ENCODE measurements at places on chromosomes 7 and 10. TPM values are rescaled to one million over a fixed set of nuclear protein-coding genes. Genes with fewer than 3 reads are reported as not detected.
A peak's percentile ranks its signal among the peaks of the same experiment; 100 is the strongest.

The MSANTD7 gene
- total RNA-seq, result 14.0 TPM

- H3K27ac ChIP-seq, result no peak overlapping the region
- no peak overlapping the region for H3K4me3 ChIP-seq
- H3K36me3 ChIP-seq, result no peaks in the 10 kb centered on the region
- no peaks in the 10 kb centered on the region for H3K27me3 ChIP-seq
Observed at GRCh38 chr7:114901771-114902170, 20.1 kb upstream of the MDFIC start.

- no peaks in the 10 kb centered on the region for H3K36me3 ChIP-seq
- H3K4me1 ChIP-seq, result no peaks in the 10 kb centered on the region
- H3K27me3 ChIP-seq, result no peaks in the 10 kb centered on the region
- H3K4me3 ChIP-seq, result no peak overlapping the region
- DNase-seq, result no peak
- no peak overlapping the region for H3K27ac ChIP-seq
Observed at GRCh38 chr7:11935905-11936304, 103.9 kb upstream of the THSD7A start.

The EPO gene
- not detected for total RNA-seq

DNA sequence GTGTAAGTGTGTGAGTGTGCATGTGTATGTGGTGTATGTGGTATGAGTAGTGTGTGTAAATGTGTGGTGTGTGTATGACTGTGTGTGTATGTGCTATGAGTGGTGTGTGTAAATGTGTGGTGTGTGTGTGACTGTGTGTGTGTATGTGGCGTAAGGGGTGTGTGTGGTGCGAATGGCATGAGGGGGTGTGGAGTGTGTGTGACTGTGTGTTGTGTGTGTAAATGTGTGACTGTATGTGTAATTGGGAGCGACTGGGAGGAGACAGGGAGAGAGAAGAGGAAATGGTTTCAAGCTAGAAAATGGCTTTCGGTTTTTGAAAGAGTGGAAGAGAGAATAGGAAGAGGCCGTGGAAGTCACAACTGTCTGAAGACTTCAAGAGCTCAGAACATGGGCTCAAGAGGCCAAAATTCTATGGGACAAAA, 23.6 kb upstream of the GATAD1 start:
- DNase-seq, result no peak
- H3K27ac ChIP-seq, result no peak overlapping the region
- H3K36me3 ChIP-seq, result no peaks in the 10 kb centered on the region
- H3K4me3 ChIP-seq, result no peak overlapping the region
- H3K27me3 ChIP-seq, result no peaks in the 10 kb centered on the region

The COMTD1 gene
- total RNA-seq, result 21.7 TPM

DNA sequence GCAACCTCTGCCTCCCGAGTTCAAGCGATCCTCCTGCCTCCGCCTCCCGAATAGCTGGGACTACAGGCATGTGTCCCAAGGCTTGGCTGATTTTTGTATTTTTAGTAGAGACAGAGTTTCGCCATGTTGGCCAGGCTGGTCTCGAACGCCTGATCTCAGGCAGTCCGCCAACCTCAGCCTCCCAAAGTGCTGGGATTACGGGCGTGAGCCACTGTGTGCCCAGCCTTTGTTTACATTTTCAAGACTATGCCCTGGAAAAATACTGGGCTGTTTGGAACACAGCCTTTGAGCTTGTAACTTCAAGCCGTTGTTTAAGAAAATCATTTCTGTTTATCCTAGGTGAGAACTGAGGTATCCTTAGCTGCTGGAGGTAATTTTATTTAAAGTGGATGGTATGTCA, 1.9 kb downstream of the ZKSCAN1 start:
- H3K27me3 ChIP-seq, result no peaks in the 10 kb centered on the region
- peak overlapping the region; percentile 37 for H3K4me3 ChIP-seq
- no peaks in the 10 kb centered on the region for H3K36me3 ChIP-seq
- no peak for DNase-seq

Measured in breast epithelium (tissue), 4 donors.